ENCODE measurements at places on chromosomes 6 and 20.

GRCh38 chr6:42845327-42845694 lies 34.1 kb upstream of the RPL7L1 start:
- no peak for DNase-seq

DNA sequence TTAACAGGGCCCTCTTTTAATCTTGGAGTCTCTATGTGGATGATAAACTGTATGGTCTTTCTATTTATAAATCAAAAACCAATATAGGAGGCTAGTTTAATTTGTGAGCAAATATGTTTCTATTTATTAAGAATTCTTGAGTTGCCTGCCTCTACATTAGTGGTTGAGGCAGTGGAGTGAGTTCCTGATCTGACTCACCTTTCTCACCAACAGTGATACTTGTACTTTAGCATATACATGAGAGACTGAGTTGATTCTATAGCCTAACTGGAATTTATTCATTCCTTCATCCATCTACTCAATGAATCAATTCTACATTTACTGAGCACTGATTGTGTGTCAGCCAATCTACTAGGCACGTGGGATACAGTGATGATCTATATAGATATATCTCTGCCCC lies 126.9 kb downstream of the TRMT11 start:
- no peak for DNase-seq

DNA sequence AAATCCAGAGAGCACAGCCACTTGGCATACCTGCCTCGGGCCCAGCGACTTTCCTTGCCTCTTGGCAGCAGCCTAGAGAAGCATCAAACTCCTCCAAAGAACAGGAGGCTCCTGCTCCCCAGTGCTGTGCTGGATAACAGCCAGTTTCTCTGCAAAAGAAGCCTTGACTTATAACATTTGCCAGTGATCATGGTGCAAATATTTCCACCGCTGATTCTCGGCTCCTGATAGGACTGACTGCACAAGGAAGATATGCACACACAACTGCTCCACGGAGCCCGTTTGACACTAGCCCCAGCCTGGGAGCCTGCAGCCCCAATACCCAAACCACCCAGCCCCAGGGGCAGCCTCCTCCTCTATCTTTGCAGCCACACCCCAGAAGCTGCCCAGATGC lies 17.5 kb downstream of the ACSS1 start:
- no peak for DNase-seq

DNA sequence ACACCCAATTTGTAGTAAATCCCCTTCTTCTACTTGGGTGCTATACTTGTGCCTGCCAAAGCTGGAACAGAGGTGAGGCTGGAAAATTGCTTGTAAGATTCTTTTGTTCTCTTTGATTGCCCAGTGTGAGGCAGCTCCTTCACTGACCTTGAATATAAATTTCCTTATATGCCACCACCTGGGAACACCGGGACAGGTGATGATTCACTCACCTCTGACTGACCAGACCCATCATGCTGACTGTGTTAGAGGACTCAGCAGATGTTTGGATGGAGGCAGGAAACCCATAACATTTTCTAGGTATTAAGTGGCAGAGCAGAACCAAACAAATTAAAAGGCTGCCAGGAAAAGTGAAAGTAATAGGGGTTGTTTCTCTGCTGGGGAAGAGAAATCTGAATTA lies 120.9 kb downstream of the GRM1 start:
- DNase-seq: no peak

GRCh38 chr20:17875106-17875980 lies 93.3 kb downstream of the SNX5 start:
- peak; percentile 86 for DNase-seq

- no peak for DNase-seq
Measured at GRCh38 chr20:2806351-2806701, 5.9 kb upstream of the CPXM1 start.

GRCh38 chr6:64860203-64860602 lies 846.8 kb downstream of the EYS start:
- DNase-seq: no peak

GRCh38 chr6:157774153-157775135 lies 48.6 kb upstream of the SNX9 start:
- no peak for DNase-seq

DNA sequence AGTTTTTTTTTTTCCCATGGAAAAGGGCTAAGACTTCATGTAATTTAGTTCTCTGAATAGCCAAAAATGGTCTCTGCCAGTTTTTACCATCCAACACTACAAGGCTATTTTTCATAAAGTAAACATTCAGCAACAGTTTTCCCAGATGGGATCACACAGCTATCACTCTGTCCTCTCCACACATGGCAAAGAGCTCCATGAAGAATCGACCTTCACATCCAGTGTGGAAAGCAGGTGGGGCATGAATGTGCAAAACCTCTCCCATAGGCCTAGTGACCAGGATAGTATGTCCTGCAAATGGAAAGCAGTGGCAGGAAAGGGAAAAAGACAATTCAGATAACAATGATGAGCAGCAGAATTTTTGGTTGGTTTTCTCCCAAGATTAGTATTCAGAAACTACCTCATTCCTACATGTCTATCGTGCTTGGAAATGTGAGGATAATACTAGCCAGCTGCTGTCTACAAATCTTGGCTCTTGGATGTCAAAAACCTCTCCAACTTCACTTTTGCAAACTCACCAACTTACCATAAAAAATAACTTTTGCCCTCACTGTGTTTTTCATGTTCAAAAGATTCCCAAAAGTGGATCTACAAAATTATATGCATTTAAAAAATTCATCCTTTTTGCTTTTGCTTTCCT lies 159.7 kb upstream of the MCHR2 start:
- no peak for DNase-seq

DNA sequence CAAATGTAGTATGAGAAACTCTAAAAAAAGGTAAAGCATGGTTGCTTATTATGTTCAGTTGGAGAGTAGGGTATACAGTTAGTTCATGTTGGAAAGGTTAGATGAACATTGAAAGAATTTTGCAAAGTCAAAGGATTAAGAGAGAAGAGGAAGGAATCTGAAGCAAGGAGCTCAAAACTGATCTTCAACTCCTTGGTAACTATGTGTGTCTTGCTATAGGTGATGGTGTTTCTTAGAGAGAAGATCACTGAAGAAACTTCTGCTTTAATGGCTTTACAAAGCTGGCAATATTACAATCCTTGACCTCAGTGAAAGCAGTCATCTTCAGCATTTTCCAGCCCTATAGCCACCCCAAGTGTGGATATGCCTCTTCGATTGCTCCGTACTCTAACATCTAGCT lies 4.7 kb downstream of the HLA-DRA start:
- no peak for DNase-seq

GRCh38 chr6:132270726-132271402 lies 130.4 kb downstream of the MOXD1 start:
- DNase-seq: no peak

DNA sequence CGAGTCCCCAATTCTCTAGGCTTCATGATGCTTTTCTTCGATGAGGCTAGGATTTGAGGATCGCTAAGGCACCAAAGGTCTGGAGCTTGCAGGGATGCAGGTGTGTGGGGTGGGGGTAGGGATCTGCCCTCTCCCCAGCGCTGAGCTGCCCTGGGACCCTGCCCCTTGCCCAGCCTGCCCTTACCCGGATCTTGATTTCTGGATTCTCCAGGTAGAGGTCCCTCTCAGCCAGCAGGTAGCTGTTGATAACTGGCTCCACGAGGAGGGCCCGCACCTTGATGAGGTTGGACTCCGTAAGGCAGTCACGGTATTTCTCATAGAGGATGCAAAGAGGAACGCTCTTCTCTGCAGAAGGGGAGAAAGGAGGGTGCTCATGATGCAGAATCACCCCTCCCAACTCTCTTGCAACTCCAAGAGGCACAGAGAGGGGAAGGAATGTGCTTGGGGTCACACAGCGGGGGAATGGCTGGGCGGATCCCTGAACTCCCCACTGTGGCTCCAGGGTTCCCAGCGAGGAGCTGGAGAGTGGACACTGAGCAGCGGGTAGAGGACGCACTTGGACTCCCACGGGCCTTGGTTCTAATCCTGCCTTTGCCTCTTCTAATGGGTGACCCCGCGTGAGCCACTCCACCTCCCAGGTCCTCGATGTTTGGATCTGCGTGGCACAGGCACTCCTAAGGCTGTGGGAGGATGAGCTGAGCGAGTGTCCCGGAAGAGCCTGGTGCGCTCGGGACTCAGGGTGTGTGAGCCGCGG lies 32.7 kb downstream of the TGM2 start:
- DNase-seq: peak; percentile 53

- DNase-seq: no peak
Measured at GRCh38 chr6:143003676-143004075, 57.0 kb upstream of the AIG1 start.

DNA sequence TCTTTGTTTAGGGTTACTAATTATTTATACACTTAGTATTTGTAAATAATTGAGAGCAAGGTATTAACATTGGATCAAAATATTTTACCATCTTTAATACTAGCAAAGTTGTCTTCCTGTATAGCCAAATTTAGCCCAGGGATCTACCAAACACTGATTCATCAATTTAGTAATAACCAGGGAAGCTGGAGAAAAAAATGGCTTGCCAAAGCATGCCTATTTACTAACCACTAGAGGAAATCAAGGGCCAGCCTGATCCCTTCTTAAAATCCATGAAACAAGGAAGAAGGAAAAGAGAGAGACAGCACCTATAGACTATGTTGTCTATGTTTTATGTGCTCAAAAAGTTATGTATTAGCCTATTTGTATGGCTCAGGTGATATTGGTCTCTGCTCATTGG lies 450.3 kb upstream of the GJE1 start:
- no peak for DNase-seq

GRCh38 chr6:144418959-144419545 lies 133.9 kb downstream of the UTRN start:
- no peak for DNase-seq

- no peak for DNase-seq
Measured at GRCh38 chr6:138817799-138818198, 21.9 kb downstream of the ECT2L start.

DNA sequence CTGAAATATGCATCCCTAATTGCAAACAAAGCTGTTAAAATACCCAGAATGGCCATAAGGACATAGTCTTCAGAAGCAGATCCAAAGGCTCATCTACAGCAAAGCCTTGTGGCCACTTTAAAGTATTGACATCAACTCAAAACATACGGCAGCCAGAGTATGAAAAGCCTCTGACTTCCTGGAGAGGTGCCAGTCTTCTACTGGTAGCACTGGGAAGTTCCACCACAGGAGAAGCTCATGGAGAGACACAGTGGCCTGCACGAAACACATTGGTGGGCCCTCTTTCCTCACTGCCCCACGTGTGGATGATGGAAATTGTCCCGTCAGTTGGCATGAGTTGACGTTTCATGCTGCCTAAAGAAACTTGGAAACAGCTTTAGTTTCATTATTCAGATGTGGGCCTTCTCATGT lies 202.6 kb upstream of the HEY2 start:
- DNase-seq: no peak

DNA sequence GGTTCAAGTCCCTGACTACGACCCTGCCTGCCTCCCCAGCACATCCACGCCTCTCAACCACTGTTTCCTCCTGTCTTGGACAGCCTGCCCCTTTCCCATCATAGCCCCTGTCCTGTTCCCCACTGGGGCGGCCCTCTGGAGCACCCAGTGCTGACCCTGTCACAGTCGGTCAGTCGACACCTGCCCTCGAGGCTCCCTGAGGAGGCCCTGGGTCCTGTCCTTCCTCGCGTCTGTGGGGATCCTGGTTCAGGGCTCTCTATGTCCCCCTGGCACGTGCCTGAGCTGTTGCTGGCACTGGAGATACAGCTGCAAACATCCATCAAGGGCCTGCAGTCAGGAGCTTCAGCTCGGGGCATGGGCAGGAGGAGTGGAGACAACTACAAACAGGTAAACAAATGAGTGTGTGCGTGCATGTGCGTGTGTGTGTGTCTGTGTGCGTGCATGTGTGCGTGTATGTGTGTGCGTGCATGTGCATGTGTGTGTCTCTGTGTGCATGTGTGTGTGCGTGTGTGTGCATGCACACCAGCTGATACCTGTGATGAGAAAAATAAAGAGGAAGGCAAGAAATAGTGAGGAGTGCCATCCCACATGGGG lies 132.8 kb downstream of the PHACTR3 start:
- DNase-seq: no peak

DNA sequence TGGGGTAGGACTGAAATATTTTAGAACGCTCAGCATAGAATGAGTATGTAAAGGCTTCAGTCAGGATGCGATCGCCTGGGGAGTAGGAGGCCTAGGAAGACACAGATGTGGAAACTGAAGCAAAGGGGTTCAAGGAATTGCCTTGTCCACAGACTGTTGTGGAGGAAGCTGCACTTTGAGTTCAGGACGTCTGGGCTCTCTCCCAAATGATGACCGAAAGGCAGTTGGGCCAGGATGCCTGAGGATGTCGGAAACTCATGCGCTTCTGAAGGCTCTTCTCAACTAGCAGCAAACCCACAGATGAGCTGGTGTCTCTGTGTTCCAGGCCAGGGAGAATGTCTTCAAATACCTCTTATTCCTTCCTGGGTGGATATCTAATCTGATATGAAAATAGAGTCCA lies 146.2 kb upstream of the SULF2 start:
- no peak for DNase-seq

DNA sequence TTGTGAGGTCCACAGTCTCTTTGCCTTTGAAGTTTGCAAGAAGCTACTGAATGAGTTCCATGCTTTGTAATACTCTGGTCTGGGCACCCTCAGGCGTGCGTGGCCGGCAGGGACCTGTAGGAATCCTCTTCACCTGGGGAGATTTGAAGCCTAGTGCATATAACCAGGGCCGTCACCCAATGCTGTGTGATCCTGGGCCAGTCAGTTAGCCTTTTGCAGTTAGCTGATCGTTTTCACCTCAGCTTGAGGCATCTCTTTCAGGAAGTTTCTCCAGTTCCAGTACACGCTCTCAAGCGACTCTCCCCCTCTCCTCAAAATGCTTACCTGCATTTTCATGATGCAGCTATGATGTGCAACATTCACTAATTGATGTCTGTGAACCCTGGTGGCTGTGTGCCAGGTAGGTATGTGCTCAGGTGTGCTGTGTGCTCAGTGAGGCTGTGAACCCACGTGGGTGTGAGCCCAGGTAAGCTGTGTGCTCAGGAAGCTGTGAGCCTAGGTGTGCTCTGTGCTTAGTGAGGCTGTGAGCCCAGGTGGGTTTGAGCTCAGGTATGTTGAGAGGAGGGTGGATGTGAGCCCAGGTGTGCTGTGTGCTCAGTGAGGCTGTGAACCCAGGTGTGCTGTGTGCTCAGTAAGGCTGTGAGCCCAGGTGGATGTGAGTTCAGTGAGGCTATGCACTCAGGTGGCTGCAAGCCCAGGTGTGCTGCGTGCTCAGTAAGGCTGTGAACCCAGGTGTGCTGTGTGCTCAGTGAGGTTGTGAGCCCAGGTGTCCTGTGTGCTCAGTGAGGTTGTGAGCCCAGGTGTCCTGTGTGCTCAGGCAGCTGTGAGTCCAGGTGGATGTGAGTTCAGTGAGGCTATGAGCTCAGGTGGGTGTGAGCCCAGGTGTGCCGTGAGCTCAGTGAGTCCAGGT lies 120.4 kb downstream of the PHACTR3 start:
- DNase-seq: no peak

- no peak for DNase-seq
Measured at GRCh38 chr6:130229645-130230044, 6.9 kb upstream of the SAMD3 start.

GRCh38 chr20:38726804-38727606 lies 2.7 kb downstream of the SLC32A1 start:
- no peak for DNase-seq

DNA sequence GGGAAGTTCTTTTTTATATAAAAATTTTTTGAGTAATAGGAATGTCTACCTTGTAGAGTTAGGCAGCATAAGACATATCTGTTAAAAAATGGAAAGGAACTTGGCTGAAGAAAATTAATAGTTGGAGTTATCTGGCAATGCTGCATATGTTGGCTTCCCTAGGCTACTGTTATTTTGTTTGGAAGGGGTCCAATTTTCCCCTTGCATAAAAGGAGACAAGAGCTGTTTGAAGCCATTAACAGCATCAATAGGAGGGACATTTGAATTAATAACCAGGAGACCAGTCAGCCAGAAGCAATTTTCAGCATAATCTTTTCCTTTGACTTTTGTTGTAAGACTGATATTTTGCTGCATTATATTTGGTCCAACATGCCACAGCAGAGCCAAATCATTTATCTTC lies 80.9 kb upstream of the TAB2 start:
- DNase-seq: no peak
